ENCODE measurements at places on chromosomes 1 and 21.
A peak's percentile ranks its signal among the peaks of the same experiment; 100 is the strongest.

DNA sequence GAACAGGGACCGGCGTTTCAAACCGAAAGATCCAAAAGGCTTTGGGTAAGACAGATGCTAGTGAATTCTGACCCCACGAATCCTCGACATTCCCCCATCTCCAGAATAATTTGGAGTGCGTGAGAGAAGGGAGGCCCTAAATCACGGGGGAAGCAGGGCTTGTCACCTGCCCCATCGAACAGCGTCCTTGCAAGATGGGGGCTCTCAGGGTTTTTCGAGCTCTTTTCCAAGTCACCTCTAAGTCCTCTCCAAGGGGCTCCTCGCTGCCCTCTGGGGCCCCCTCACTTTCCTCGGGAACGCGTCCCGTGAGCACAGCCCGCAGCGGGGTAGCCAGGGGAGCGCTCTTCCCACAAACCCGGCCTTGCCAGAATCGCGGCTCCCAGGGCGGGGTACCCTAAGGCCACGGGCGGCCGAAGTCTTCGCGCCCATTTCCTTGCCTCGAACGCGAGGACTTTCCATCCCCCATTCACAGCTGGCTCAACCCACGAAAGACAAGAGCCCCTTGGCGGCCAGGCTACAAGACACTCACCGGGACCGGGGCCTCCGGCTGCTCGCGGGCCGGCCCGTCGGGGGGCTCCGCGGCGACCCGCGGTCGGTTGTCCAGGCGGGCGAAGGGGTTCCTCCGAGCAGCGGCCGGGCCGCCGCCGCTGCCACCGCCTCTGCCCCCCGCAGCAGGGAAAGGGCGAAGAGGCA is 546 bp downstream of the DONSON start:
- H3K27me3 ChIP-seq, result no peaks in the 10 kb centered on the region
- H3K36me3 ChIP-seq, result peaks cover 17% of the 10 kb centered on the region
- peak overlapping the region; percentile 75 for H3K27ac ChIP-seq
- peak overlapping the region; percentile 92 for H3K4me3 ChIP-seq

GRCh38 chr1:228830954-228831481 is 95.7 kb downstream of the RHOU start:
- no peak overlapping the region for H3K4me3 ChIP-seq
- no peaks in the 10 kb centered on the region for H3K27me3 ChIP-seq
- DNase-seq, result no peak
- peaks cover 44% of the 10 kb centered on the region for H3K4me1 ChIP-seq
- no peaks in the 10 kb centered on the region for H3K36me3 ChIP-seq
- peak overlapping the region; percentile 33 for H3K27ac ChIP-seq

DNA sequence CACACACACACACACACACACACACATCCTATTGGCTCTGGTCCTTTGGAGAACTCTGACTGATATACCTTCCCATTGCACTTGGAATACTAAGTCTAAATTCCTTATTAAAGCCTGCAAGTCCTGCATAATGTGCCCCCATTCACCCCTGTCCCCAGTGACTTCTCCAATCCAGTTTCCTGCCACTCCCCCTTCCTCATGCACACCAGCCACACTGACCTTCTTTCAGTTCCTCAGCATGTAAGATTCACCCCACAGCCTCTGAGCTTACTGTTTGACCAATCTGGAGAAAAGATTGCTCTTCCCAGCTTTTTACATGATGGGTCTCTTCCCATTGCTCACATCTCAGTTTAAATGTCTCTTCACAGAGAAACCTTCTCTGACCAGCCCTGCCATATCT is 146.6 kb downstream of the TBX15 start:
- peaks cover 11% of the 10 kb centered on the region for H3K4me1 ChIP-seq
- no peak overlapping the region for H3K27ac ChIP-seq
- no peak for DNase-seq
- H3K4me3 ChIP-seq, result no peak overlapping the region
- H3K36me3 ChIP-seq, result no peaks in the 10 kb centered on the region

DNA sequence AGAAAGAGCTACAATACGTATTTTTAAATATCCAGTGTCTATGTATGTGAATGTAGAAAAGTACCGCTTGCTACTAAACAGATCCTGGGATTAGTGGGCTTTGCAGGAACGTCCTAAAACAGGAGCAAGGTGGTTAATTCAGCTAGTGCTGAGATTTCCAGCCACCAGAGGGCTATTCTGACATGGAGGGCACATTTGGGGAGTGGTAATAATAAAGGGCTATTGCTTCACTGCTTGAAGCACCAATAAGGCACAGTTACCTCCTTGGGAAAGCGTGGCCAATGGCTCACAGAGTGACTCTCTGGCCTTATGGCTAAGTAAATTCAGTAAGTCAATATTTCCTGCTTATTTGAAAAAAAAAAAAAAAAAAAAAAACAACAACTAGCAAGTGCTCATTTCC is 152.4 kb downstream of the GABPA start:
- no peak for DNase-seq
- H3K36me3 ChIP-seq, result peaks cover 51% of the 10 kb centered on the region
- H3K4me1 ChIP-seq, result no peaks in the 10 kb centered on the region
- H3K27me3 ChIP-seq, result no peaks in the 10 kb centered on the region

DNA sequence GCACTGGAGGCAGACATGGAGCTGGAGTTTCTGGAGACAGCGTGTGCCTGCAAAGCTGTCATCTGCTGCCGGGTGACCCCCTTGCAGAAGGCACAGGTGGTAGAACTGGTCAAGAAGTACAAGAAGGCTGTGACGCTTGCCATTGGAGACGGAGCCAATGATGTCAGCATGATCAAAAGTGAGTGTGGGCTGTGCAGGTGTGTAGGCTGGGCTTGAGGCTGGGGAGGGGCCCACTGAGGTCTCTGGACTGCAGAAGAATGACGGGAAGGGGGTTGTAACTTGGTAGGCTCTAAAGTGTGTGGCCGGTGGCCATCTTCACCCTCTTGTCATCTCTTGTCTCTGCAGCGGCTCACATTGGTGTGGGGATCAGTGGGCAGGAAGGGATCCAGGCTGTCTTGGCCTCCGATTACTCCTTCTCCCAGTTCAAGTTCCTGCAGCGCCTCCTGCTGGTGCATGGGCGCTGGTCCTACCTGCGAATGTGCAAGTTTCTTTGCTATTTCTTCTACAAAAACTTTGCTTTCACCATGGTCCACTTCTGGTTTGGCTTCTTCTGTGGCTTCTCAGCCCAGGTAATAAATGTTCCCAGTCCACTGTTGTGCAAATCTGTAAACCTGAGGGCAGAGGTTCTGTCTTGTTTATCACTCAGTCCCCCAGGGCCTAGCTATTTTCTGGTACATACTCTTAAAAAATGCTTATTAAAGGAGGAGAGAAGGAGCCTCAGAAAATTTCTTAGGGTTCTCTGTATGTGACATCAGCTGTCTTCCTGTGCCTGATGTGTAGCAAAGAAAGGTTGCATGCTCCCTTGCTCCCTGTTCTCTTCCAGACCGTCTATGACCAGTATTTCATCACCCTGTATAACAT is 19.9 kb downstream of the ATP8B2 start:
- H3K36me3 ChIP-seq, result peaks cover 12% of the 10 kb centered on the region
- H3K27me3 ChIP-seq, result no peaks in the 10 kb centered on the region
- no peak overlapping the region for H3K27ac ChIP-seq
- DNase-seq, result no peak
- no peaks in the 10 kb centered on the region for H3K4me1 ChIP-seq
- H3K4me3 ChIP-seq, result no peak overlapping the region

DNA sequence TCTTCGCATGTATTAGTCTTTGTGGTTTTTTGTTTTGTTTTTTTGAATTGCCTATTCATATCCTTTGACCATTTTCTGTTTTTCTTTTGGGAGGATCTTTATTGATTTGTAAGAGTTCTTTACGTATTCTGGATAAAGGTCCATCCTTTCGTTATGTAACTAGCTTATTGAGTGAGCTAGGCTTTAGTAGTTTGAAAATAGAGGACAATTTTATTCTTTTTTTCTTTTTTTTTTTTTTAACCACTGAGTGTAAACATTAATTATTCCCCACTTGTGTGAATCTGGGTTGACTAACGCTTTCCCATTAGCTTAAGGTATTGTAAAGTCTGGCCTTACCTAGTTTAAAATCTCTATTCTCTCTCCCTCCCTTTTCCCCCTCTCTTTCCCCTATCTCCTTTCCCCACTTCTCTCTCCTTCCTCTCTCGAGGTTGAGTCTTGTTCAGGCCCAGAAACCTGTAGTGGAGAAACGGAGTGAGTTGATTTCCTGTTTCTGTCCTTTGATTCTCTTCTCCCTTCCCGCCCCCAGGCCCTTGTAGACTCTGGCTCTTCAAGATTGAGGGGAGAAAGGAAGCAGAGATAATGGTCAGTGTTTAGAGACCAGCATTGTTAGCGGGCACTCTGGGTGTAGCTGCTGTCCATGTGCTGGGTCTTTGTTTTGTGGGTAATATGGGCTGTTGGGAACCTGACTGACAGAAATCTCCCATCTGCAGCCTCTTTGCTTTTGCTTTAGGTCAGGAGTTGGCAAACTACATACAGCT is 1.5 kb downstream of the MORC3 start:
- peak overlapping the region; percentile 96 for H3K27ac ChIP-seq
- peaks cover 23% of the 10 kb centered on the region for H3K36me3 ChIP-seq
- H3K4me1 ChIP-seq, result peaks cover 12% of the 10 kb centered on the region
- peaks cover 6% of the 10 kb centered on the region for H3K27me3 ChIP-seq
- DNase-seq, result no peak

DNA sequence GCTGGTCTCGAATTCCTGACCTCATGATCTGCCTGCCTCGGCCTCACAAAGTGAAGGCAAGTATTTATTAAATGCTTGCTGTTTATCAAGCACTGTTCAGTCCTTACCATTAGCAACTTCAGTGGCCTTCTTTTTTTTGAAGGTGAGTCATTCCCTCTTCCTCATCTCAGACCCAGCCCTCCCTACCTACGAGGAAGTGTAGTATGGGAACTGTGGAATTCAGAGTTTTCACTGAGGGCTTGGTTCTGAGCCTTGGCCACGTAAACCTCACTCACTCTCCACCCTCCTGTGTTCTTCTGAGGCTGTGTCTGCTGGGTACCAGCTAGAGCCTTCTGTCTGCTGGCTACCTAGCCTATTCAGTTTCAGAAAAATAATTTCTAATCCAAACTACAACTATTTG is 218.3 kb upstream of the SGIP1 start:
- H3K4me1 ChIP-seq, result peaks cover 7% of the 10 kb centered on the region
- no peaks in the 10 kb centered on the region for H3K27me3 ChIP-seq
- peak overlapping the region; percentile 67 for H3K27ac ChIP-seq

DNA sequence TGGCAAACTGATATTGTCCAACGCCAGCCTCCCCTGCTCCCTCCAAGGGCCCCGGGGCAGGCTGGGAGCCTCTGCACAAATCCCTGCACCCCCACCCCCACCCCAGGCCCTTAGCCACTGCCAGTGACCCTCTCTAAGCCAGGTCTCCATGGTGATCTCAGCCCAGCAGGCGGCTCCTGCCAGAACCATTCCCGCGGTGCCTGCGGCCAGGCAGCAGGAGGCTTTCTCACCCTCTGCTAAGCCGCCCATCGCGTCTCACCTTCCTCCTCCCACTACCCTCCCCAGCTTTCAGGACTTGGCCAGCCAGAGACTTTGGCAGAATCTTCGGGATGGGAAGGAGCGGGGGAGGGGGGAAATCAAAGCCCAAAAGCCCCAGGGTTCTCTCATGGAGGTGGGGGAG is 46.8 kb upstream of the WASF2 start:
- H3K4me1 ChIP-seq, result peaks cover 58% of the 10 kb centered on the region
- H3K36me3 ChIP-seq, result peaks cover 24% of the 10 kb centered on the region

GRCh38 chr1:11963622-11964021 is 16.6 kb upstream of the MFN2 start:
- no peak overlapping the region for H3K4me3 ChIP-seq
- peaks cover 4% of the 10 kb centered on the region for H3K36me3 ChIP-seq
- no peaks in the 10 kb centered on the region for H3K4me1 ChIP-seq
- no peak for DNase-seq

GRCh38 chr1:233505130-233505529 is 108.8 kb upstream of the KCNK1 start:
- DNase-seq, result no peak
- peaks cover 18% of the 10 kb centered on the region for H3K27me3 ChIP-seq
- no peak overlapping the region for H3K27ac ChIP-seq
- H3K36me3 ChIP-seq, result no peaks in the 10 kb centered on the region
- no peak overlapping the region for H3K4me3 ChIP-seq
- H3K4me1 ChIP-seq, result no peaks in the 10 kb centered on the region

DNA sequence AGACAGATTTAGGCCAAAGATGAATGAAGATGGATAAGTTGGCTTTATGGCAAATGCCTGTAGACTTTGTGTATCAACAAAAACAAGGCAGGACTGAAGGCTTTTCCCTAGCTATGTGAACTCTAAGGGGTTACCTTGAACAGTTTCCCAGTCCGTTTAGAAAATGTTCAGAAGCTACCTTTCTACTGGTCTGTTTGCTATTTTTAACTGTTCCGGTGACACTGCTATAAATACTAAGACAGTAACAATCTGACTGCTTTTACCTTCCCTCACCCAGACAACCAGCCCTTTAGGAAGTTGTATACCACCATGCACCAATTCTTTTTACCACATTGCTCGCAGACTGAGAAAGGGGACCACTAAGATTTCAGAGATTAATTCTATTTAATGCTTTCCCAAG is 102.2 kb downstream of the PHTF1 start:
- peak overlapping the region; percentile 31 for H3K27ac ChIP-seq
- H3K4me3 ChIP-seq, result no peak overlapping the region
- no peaks in the 10 kb centered on the region for H3K27me3 ChIP-seq
- no peak for DNase-seq

DNA sequence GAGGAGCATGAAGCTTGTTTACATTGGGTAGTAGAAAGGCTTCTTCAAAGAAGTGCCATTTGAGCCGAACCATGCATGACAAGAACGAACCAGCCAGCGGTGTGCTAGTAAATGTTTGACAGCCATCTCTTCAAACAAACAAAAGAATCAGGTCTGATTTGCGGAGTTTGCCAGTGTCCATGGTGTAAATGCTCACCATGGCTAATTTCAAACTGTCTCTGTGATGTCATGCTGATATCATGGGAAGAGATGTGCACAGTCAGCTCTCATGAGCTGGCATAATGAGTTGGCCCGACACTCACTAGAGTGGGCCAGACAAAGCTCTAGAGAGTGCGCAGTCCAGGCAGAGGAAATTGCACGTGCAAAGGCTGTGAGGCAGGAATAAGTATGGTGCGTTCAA is 101.1 kb downstream of the KAZN start:
- DNase-seq, result no peak
- H3K27me3 ChIP-seq, result no peaks in the 10 kb centered on the region
- no peaks in the 10 kb centered on the region for H3K36me3 ChIP-seq
- no peak overlapping the region for H3K4me3 ChIP-seq
- H3K4me1 ChIP-seq, result peaks cover 37% of the 10 kb centered on the region

GRCh38 chr1:15956150-15956549 is 19.8 kb downstream of the ZBTB17 start:
- H3K4me1 ChIP-seq, result peaks cover 61% of the 10 kb centered on the region
- H3K27ac ChIP-seq, result peak overlapping the region; percentile 35
- peaks cover 11% of the 10 kb centered on the region for H3K36me3 ChIP-seq

DNA sequence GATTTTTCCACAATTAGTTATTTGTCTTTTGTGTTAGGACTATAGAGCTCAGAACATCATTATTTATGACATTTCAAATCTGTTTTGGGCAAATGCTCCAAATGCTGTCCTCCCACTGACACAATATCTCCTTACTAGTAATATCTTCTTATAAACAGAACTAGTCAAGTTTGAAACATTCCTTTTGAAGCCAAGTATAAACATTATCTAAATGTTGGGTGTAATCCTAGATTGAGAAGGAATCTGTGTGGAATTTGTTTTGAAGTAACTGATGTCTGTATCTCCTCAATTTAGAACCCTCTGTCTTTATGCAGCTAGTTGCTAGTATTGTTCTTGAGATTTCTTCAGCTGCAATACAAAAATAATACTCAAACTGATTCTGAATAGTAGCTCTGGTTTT is 28.5 kb upstream of the PAXBP1 start:
- no peak overlapping the region for H3K4me3 ChIP-seq
- H3K4me1 ChIP-seq, result peaks cover 5% of the 10 kb centered on the region
- H3K36me3 ChIP-seq, result no peaks in the 10 kb centered on the region

- peaks cover 13% of the 10 kb centered on the region for H3K4me1 ChIP-seq
- H3K36me3 ChIP-seq, result peaks cover 43% of the 10 kb centered on the region
- DNase-seq, result no peak
- H3K4me3 ChIP-seq, result no peak overlapping the region
- H3K27me3 ChIP-seq, result no peaks in the 10 kb centered on the region
These were observed 72.7 kb downstream of the UBE4B start for GRCh38 chr1:10105484-10105883.

Data from type B pancreatic cell (in vitro differentiated cells).